ENCODE measurements at places on chromosomes 3 and 15.

DNA sequence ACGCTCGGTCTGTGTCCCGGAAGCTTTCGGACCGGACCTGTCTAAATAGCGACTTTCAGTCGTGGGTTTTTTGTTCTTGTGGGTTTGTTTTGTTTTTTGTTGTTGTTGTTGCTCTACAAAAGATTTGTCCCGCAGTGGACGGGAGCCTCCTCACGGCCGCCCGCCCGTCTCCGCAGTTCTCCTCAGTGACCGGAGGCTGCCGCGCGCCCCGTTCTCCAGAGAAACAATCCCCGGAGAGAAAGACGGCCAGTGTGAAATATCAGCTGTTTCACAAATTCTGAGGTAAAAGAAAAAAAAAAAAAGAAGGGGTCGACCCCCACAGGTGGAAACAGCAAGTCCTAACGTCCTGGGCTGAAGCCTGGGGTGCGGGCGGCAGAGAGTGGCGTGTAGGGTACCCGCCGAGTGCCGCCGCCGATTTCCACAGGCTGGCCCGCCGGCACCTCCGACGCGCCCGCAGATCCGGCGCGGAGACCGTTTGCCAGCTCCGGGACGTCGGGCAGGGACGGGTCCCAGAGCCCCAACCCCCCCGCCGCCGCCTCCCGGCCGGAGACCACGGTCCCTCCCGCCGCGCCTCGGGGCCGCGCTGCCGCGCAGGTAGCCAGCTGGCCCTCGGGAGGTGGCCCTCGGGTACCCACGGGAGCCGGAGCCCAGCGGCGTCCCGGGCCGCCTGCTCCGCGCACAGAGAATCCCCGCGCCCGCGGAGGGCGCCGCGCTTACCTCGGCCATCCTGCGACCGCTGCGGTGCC, 478 bp downstream of the BNC1 start:
- DNase-seq = no peak

DNA sequence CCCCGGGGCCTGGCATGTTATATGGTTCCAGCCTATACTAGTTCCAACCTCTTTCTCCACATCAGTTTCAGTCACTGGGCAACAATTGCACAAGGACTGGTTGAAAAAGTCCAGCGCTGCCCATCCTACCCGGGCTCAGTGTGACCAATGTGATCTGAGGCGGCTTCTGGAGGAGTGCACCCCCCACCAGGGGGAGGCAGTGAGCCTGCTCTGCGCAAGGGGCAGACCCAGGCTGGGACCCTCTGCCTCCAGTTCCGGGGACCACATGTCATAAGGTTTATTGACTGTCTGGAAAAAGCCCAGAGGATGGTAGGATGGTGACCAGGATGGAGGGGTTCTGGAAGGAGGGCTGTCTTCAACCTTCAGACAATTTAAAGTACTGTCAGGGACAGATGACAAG, 25.6 kb upstream of the NR2E3 start:
- DNase-seq = no peak

- DNase-seq = no peak
These were observed 17.8 kb downstream of the SPTBN5 start for GRCh38 chr15:41876007-41876406.

- no peak for DNase-seq
These were observed 21.4 kb upstream of the ESYT3 start for GRCh38 chr3:138412821-138413551.

DNA sequence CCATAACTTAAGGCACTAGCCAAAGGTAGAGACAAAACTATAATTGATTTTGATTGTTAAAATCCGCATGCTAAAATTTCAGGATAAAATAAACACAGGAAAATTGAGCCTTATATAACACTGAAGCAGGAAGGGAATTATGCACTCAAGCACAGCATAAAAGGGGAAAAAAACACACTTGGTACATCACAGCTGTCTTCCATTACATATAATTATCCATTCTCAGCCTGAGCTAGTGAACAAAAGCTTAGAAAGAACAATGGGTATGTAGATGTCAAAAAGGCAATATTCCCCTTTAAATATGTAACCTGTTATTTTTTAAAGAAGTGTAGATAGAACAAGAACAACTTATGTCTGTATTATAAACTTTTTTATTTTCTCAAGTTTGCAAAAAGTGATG, 899.2 kb downstream of the ROBO1 start:
- no peak for DNase-seq

- DNase-seq = peak; percentile 65
These were observed 8.2 kb upstream of the ZNF589 start for GRCh38 chr3:48232734-48233133.

GRCh38 chr15:98873441-98874218, 134.0 kb downstream of the PGPEP1L start:
- peak; percentile 0 for DNase-seq

All from DMS 273 treated with DMSO at 0.1 percent for 48 hours (cell line).